Ecto neural progenitor cell (in vitro differentiated cells): ENCODE measurements at places on chromosomes 16 and 17.

- no peak for DNase-seq
Measured at GRCh38 chr17:8941980-8942622, 23.4 kb downstream of the PIK3R5 start.

DNA sequence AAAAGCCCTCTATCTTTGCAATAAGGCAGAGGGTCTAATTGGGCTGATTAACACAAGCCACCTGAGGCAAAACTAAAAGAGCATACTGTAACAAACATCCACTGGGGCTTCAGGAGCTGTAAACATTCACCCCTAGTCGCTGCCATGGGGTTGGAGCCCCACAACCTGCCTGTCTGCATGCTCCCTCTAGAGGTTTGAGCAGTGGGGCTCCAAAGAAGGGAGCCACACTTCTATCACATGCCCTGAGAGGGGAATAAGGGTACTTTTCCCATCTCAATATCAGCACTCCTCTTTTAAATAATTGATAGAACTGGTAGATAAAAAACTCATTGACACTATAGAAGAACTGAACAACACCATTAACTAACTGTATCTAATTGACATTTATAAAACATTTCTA lies 130.1 kb upstream of the COX10 start:
- no peak for DNase-seq

GRCh38 chr16:70422543-70422942 lies 16.4 kb downstream of the ST3GAL2 start:
- DNase-seq: no peak

DNA sequence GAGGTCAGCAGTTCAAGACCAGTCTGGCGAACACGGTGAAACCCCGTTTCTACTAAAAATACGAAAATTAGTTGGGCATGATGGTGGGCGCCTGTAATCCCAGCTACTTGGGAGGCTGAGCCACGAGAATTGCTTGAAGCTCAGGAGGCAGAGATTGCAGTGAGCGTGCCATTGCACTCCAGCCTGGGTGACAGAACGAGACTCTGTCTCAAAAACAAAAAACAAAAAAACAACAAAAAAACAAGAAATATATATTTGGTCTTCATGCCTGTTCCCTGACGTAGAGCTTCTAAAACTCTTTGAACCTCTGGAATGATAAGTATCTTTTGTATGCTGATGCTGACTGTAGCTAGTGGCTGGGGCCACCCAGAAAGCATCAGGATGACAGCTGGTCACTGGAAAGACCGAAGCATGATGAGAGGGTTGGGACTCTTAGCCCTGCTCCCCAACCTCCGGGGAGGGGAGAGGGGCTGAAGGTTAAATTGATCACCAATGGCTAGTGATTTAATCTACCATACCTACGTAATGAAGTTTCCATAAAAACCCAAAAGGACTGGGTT lies 54.8 kb downstream of the TEX14 start:
- no peak for DNase-seq

GRCh38 chr16:87628940-87629339 lies 26.6 kb downstream of the JPH3 start:
- no peak for DNase-seq

DNA sequence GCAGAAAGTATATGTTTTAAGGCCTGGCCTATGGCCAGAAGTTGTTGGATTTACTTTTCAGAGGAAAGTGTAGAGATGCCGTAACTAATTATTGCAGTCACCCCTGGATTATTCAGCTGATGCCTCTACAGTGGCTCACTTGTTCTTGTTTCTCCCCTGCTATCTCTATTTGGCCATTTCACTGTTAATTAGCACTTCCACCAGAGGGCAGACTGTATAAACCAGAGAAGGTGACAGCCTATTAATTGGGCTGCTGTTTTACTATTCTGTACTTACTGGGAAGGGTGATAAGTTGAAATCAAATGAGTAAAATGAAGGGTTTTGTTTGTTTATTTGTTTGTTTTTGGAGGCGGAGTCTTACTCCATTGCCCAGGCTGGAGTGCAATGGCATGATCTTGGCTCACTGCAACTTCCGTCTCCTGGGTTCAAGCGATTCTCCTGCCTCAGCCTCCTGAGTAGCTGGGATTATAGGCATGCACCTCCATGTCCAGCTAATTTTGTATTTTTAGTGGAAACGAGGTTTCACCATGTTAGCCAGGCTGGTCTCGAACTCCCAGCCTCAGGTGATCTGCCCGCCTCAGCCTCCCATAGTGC lies 66.0 kb downstream of the CDK12 start:
- no peak for DNase-seq

GRCh38 chr17:40633871-40634270 lies 13.7 kb downstream of the SMARCE1 start:
- DNase-seq: no peak

GRCh38 chr17:2192367-2193057 lies 111.1 kb downstream of the SMG6 start:
- DNase-seq: no peak

GRCh38 chr16:87853411-87854052 lies 15.8 kb downstream of the SLC7A5 start:
- peak; percentile 89 for DNase-seq
